Mesenteric fat pad (tissue), 1 donor: ENCODE measurements at places on chromosomes 6 and 20. TPM values are rescaled to one million over a fixed set of nuclear protein-coding genes. Genes with fewer than 3 reads are reported as not detected.
A peak's percentile ranks its signal among the peaks of the same experiment; 100 is the strongest.

DNA sequence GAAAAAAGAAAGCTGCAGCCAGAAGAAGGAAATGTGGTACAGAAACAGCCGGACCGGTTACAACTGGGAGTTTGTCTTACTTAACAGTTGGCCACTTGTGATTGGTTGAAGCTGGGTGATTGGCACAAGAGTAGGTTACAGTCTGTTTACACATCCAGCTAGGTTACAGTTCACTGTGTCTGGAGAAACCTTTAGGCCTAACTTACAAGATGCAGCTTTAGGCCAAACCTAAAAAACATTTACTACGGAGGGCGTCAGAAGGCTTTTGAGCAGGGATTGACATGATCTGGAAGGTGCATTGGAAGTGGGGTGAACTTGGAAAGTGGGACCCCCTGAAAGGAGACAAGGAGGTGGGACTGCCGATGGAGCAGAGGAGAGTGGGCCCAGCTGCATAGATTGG, 122.3 kb downstream of the BANF2 start:
- DNase-seq, result no peak

- DNase-seq, result no peak
These were observed 79.1 kb upstream of the PTPN1 start for GRCh38 chr20:50431066-50431450.

- DNase-seq, result no peak
These were observed 25.4 kb upstream of the GMNN start for GRCh38 chr6:24749297-24749696.

DNA sequence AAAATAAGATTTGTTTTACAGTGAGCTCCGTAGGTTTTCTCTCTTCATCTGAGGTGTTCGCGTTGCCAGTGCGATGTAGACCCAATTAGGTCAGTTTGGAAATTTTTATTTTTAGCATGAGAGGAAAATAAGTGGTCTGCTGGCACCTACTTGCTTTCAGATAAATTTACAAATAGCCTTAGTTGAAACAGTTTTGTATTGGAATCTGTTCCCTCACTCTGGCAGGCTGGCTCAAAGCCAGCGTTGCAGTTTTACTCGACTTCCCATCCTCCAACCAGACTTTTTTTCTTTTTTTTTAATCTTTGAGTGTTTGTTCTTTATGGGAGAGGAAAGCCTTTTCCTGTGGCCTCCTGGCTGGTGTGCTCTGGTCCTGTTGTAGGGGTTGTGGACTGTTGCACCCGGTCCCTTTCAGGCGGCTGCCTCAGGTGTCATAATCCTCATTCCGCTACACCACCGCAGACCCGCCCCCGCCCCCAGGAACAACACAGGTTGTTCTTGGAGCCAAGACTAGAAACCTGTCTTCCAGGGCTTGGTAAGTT, 46.7 kb downstream of the TIAM2 start:
- DNase-seq, result no peak

GRCh38 chr6:138666636-138667035, 106.9 kb upstream of the CCDC28A start:
- no peak for DNase-seq

GRCh38 chr6:5135788-5136376, 50.7 kb downstream of the PPP1R3G start:
- DNase-seq, result no peak

GRCh38 chr6:54294965-54295532, 13.2 kb upstream of the TINAG start:
- no peak for DNase-seq

- no peak for DNase-seq
These were observed 224.3 kb downstream of the BTBD9 start for GRCh38 chr6:38415231-38416005.

- DNase-seq, result no peak
These were observed 22.3 kb upstream of the AVP start for GRCh38 chr20:3106658-3107463.

DNA sequence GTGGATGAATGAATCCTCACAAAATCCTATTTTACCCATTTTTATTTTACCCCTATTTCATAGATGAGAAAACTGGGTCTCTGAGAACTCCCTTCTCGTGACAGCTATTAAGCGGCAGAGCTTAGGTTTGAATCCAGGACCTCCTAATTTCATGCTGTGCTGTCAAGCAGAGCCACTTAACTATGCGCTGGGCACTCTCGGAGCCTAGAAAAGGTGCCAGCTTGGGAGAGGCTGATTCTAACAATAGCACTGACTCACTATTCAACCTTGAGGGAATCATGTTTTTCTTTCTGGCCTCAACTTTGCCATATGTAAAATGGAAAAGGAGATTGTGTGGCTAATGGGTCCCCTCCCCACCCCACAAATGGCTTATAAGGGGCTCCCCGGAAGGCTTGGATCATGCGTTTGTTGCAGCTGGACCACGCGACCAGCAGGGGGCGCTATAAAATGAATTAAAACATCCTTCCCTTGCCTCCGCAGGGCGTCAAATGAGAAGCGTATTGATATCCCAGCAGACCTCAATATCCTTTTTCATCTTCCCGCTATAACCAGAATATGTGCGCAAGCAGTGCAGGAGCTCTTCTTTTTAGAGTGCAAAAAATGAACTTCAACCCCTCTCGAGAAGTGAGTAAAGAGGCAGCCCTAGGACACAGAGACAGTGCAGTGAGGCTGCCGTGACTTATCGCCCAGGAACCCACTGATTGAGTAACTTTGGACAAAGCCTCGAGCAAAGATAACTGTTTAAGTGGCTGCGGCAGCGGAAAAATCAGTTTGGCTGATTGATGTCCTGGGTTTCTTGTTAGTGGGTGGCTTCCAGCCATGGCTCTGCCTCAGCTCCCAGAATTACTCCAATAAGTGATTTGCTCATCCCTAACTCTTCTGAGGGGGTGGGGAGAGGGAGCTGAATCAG, 12.8 kb upstream of the PDYN start:
- DNase-seq, result no peak

GRCh38 chr20:57396984-57397692, 5.9 kb downstream of the RBM38 start:
- no peak for DNase-seq

DNA sequence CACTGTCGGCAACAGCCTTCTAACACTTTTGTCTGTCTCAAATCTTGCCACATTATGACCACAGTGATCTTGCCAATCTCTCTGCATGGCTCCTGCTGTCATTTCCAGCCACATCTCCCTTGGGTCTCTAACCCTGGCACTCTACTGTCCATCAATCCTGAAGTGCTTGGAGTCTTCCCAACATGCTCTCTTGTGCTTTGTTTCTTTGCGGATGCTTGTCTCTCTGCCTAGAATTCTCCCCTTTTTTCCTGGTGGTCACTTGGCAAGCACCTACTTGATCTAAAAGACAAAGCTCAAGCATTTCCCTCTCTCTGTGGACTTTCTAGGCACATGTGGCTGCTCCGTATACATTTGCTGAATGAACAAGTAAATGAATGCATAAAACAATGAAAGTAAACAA, 290.7 kb upstream of the MAP3K7 start:
- no peak for DNase-seq

GRCh38 chr6:34340906-34341480, 51.5 kb downstream of the NUDT3 start:
- DNase-seq, result no peak

DNA sequence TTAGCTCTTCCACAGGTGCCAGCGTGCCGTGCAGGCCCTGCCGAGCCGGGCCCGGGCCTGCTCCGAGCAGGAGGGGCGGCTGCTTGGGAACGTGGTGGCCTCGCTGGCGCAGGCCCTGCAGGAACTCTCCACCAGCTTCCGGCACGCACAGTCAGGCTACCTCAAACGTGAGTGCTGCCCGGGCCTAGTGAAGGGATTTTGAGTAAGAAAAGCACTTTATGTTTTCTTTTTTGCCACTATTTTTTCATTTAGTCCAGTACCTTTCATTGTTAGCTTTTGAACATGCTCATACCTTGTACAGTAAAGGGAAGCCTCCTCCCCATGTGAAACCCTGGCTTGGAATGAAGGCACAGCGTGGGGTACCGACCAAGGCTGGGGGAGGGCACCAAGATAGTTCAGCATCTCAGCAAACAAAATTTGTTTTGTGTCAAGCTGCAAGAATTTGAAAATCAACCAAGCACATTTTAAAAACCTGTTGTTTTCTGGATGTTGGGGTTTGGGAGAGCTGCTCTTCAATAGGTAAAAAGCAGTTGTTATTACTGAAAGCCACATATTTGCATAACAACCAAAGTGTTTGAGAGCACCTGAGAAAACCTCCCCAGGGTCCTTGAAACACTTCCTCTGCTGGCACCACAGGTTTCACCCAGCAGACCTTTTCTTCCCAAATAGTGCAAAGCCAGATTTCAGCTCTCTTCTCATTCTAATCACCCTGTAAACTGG, 18.4 kb downstream of the STX16 start:
- DNase-seq, result no peak

- peak; percentile 88 for DNase-seq
These were observed 288.3 kb upstream of the ZNF337 start for GRCh38 chr20:25984933-25985332.

DNA sequence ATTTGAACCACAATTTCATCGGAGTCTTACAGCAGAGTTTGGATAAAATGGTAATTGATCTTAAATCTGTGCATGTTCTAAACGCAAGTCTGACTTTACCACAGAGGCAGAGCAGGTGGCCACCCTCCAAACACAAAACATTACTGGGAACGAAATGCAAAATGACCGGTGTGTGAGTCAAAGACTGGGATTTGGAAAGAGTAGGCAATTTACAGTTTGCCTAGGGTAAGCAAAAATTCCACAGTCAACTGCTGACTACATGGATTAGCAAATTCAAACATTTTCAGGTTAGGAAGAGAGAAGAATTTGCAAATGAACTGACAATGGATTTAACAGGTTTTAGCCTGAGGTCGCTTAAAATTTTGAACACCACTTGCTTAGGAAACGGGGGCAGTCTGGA, 444.4 kb downstream of the HDGFL1 start:
- DNase-seq, result no peak

DNA sequence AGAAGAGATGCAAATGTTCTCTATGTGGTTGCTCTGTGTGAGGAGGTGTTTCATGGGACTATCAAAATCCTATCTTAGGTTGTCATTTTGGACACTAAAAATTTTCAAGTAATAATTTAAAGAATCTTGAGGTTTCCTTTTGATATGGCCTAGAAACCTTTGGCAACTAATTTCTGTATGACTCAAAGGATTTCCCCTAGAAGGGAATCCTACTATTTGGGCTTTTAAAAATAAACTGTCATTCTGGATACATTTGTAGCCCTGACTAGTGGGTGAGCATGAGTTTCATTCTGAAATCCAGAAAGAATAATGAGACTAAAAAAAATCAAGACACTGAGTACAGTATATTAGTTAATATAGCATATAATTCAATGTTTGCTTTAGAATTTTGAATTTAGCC, 25.5 kb upstream of the RAB23 start:
- DNase-seq, result no peak

DNA sequence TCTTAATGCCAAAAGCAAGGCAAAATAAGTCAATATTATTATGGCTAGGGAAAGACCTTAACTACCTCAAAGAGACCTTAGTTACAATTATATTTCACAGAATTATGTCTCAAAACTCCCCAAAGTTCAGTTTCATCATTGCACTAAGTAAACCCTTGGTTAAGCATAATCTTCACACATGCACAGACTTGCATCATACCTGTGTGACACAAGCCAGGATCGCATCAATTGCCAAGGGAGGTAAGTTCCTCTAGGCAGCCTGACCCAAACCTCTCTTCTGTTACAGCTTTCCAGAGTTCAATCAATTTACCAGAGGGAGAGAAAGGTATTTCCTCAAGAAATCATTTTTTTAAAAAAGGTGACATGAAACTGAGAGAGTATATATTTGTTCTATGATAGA, 31.9 kb upstream of the PRSS35 start:
- no peak for DNase-seq

GRCh38 chr6:129672881-129673631, 36.9 kb downstream of the ARHGAP18 start:
- no peak for DNase-seq

DNA sequence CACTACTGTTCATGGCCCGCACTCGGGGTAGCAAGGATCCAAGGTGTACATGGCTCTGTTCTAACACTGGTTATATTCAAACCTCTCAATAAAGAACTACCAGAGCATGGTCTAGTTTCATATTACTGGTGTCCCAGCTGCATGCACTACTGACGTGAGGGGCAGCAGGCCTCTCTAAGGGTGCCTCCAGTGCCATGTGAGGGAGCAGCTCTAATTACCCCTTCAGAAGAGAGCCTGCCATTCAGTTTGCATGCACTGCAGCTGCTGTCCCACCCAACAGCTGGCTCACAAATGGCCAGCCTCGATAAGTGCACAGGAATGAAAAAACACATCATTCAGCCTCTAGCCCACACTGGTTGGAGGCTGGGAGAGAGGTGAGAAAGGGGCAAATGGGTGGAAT, 85.2 kb downstream of the SMLR1 start:
- no peak for DNase-seq

Gene AKAP7
- total RNA-seq, result 12.2 TPM

Gene AVP
- 0.96 TPM for total RNA-seq

Gene GTSF1L
- not detected for total RNA-seq

Gene MEA1
- 46.1 TPM for total RNA-seq

Gene BCKDHB
- 18.2 TPM for total RNA-seq

Gene TMEM30A
- 109 TPM for total RNA-seq

Gene VWA7
- total RNA-seq, result 0.77 TPM

Gene E2F1
- total RNA-seq, result 2.3 TPM

Gene SNPH
- total RNA-seq, result 4.9 TPM

Gene ZNF318
- 16.1 TPM for total RNA-seq

Gene GNMT
- 0.61 TPM for total RNA-seq

Gene MYH7B
- total RNA-seq, result 0.06 TPM
